ENCODE measurements at places on chromosomes 7 and 10.

- no peak for DNase-seq
Measured at GRCh38 chr10:69866246-69866687, 64.6 kb downstream of the COL13A1 start.

- no peak for DNase-seq
Measured at GRCh38 chr7:114100810-114101209, 182.0 kb upstream of the PPP1R3A start.

DNA sequence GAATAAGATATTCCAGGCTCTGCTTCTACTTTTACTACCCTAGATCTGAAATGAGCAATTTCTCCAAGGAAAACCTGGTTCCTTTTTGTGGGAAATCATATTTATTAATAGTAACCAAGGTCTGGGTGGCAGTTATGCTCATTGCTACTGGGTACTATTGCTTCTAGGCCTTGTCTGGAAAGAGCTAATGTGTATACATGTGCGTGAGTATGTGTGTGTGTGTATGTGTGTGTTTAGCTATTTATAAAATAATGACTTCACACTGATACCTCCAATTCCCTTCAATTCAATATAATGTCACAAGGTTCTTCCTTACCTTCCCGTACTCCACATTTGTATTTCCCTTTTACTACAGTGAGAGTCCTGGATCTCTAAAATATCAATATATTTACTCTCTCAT lies 26.0 kb upstream of the PLCE1 start:
- DNase-seq = no peak

GRCh38 chr7:44977304-44977958 lies 1.4 kb downstream of the MYO1G start:
- no peak for DNase-seq

DNA sequence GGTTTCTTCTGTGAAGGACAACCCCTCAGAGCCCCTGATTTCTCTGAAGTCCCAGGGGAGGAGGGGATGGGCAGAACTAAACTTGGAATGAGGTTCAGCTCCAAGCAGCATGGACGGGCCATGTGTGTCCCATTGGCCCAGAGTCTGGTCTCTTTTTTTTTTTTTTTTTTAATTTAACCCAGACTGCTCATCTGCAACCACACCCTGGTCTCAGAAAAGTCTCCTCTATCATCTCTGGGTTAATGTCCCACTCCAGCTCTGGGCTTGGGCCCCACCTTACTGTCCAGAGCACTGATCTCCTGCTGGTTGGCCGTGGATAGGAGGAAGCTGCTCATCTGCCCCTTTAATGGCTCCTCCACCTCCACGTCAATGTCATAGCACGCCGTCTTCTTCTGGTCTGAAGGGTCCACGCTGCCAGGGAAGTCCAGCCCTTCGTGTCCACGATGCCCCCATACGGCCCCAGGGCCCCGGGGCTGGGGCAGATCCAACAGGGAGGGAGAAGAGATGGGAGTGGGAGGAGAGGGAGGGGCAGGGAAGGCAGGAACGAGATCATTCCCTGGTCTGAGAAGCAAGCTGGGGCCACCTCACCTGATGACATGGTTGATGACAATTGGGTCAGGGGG lies 7.7 kb downstream of the CHPF2 start:
- no peak for DNase-seq

DNA sequence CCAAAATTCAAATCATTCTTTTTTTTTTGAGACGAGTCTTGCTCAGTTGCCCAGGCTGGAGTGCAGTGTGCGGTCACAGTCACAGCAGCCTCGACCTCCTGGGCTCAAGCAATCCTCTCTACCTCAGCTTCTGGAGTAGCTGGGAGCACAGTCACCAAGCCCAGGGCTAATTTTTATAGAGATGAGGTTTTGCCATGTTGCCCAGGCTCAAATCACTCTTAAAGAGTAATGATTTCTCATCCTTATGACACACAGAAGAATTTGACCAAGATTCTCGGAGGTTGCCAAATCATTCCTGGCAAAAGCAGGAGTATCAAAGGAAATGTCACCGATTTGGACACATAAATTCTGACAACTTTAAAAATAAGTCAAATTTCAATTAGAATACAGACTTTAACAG lies 39.1 kb downstream of the SIRT1 start:
- DNase-seq = no peak

DNA sequence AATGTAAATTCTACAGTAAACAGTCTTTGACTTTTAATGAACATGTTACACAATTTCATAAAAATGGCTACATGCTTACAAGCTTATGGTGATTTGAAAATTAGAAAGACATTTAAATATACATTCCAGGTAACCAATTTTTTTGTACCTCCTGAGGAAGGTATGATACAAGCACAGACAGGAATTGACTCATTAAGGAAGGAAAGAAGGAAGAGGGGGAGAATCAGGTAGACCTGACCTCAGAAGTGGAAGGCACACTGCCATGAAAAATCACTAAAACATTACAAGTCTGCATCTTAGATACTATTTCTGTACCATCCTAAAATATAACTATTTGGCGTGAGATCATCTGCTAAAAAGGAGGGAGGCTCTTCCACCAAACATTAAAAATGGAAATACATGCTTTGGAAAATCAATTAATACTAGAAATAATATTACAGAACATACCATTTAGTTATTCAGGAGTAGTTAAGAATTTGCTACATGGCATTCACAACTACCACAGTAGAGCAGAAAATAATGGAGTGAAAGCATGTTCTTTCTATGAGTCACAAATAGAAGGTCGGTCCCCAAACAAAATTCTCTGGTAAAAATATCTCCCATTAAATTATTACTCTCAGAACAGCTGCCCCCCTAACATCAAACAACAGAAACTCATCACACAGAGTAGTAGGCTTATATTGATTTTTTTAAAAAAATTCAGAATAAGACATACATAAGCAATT lies 15.2 kb downstream of the RAB11FIP2 start:
- DNase-seq = no peak

- DNase-seq = no peak
Measured at GRCh38 chr10:14162629-14163344, 167.9 kb downstream of the FRMD4A start.

DNA sequence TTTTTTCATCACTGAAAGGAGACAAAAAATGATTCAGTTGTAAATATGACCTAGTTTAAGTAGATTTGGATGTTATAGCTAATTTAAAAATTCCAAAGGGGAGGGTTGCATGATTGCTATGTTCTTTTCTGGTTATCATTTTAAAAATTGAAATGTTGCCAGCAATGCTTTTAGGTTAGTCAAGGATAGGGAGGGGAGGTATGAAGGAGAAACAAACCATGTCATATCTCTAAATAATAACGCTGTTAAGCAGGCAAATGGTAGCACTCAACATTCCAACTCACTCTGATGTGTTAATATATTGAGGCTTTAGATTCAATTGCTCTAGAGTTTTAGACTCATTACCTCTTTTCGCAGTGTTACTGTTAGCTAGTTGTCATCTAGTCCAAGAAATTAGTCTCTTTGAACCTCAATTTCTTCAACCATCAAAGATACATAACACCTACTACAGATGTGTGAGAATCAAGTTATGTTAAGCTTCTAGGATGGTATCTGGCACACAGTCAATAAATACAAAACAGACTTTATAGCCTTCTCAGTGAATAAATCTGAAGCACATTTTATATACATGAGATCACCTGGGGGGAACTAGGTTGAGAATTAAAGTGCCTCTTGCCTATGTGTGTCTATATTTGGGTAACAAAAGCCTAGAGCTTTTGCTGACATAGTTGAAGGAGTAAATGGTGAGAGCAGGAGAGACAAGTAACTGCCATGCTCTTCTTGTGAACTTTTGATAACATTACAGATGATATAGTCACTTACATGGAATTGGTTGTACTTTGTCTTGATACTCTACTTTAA lies 124.9 kb downstream of the CSTF2T start:
- no peak for DNase-seq

DNA sequence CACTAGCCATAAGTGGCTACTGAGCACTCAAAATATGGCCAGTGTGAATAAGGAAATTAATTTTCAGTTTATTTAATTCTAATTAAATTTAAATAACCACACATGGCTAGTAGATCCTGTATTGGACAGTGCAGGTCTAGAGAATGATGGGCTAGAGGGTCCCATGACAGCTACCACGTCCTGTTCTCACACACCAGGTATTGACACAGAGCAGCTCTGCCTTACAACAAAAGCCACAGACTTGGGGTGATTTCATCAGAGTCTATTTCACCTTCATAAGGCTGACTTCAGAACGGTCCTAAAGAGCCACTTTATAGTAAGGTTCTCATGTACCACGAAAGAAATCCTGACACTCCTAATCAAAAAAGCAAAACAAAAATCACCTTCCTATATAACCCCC lies 111.3 kb downstream of the UBE2H start:
- DNase-seq = no peak

Measured in GM18507 (cell line).